ENCODE measurements at places on chromosomes 12 and 14.
A peak's percentile ranks its signal among the peaks of the same experiment; 100 is the strongest.

DNA sequence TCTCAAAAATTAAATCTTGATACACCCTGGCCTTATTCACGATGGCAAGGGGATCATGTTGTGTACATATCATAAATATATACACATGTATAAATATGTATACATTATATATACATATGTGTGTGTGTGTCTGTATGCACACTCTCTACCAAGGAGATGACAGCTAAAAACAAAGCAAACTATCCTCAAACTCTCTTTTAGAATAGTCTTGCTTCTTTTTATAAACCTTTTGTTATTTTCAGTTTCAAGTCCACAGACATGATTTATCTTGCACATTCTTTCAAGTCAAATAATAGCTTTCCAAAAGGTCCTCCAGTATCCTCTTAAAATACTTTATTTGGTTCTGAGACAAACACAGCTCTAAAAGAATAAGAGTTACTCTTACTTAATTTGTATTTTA lies 8.4 kb downstream of the ANO6 start:
- no peak for DNase-seq

DNA sequence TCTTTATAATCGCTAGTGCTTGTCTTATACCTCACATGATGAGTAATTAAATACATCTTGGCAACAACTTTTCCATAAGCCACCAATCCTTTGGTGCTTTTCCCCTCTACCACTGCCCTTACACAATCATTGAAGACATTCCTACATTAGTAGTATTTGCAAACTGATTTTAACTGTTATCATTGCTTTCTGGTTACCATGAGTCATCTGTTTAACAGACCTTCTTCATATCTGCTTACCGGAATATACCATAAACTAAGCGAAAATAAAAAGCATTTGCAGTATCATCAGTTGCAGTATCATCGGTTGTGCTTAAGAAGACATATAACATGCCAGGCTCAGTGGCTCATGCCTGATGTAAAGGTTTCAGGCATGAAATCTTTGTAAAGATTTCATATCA lies 54.8 kb upstream of the PLEKHA5 start:
- DNase-seq = no peak

- DNase-seq = peak; percentile 8
These were observed 1.4 kb upstream of the HMGA2 start for GRCh38 chr12:65822732-65823512.

- no peak for DNase-seq
These were observed 3.8 kb downstream of the DHRS2 start for GRCh38 chr14:23639891-23640523.

- no peak for DNase-seq
These were observed 42.1 kb downstream of the ELK3 start for GRCh38 chr12:96236221-96236822.

DNA sequence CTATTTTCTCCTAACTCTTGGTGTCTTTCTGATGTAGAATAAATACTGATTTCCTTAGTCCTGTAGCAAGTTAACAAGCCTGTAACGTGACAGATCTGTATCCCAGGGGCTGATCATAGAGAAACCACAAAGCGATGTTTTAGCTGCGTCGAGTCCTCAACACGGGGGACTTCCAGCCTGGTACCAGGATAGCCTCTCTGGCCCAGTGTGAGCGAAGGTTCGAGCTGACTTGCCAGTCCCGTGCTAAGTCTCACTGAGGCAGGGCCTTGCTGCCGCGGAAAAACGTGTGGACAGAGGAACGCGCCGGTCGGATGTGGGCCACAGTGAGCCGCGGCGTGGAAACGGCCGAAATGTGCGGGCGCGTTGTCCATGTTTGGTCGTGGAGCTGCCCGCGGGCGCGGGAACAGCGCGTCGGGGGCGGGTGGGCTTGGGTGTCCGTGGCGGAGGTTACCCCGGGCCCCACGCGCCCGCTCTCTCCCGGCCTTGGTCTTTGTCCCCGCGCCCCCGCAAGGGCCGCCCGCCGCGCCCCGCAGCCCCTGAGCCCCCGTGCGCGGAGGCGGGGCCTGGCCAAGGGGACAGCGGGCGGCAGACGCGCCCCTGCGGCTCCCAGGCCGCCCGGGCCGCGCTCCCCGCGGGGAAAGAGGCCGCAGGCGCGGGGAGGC lies 531 bp upstream of the EML1 start:
- DNase-seq = no peak

GRCh38 chr12:17352164-17352563 lies 737.8 kb downstream of the RERGL start:
- no peak for DNase-seq

DNA sequence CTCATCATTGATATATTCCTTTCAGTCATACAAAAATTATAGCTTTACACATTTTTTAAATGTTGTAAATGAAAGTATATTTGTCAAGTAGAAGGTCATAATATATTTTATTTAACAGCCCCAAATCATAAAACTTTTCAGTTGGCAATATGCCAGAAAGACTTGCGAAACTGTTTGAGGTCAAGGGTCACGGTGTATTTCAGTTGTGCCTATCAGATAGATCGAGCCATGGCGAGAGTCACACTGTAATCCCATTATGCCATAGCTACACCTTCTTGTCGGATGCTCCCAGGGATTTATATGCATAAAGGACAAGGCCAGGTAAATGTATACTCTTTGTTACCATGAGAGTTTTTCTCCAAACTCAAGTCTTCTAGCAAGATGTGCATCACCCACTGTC lies 26.7 kb upstream of the G2E3 start:
- no peak for DNase-seq

DNA sequence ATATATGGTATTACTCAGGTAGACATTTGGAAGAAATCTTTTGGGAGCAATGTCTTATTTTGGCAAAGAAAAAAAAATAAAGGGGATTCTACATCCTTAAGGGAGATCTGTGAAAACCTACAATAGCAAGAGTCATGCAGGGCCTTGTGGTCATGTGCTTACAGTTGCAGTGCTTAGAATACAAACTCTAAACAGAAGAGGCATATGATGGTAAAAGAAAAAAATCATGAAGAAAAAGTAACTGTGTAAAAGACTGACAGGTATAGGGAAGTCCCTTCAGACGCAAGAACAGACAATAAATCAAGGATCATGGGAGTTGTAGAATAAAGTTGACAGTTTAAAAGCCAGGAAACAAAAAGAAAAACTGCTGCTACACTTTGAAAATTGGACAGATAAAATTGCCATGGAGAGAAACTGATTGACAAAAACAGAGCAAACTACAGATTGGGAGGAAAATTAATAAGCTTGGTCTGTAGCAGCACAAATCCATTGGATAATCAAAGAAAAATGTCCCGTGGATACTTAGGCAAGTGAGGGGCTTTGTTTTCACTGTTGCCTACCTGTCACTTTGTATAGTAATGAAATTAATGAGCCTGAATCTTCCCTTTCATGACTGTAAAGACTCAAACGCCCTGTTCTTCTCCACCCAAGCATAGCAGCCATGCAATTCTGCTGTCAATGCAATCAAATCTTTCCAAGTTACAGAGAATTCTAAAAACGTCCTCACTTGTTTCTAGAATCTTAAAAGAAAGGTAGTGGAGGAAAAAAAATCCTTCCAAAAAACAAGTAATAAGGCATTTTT lies 402.0 kb downstream of the SYT1 start:
- DNase-seq = no peak

GRCh38 chr14:35963209-35963608 lies 137.1 kb downstream of the BRMS1L start:
- no peak for DNase-seq

- no peak for DNase-seq
These were observed 262.1 kb downstream of the FBXL14 start for GRCh38 chr12:1332327-1332726.

DNA sequence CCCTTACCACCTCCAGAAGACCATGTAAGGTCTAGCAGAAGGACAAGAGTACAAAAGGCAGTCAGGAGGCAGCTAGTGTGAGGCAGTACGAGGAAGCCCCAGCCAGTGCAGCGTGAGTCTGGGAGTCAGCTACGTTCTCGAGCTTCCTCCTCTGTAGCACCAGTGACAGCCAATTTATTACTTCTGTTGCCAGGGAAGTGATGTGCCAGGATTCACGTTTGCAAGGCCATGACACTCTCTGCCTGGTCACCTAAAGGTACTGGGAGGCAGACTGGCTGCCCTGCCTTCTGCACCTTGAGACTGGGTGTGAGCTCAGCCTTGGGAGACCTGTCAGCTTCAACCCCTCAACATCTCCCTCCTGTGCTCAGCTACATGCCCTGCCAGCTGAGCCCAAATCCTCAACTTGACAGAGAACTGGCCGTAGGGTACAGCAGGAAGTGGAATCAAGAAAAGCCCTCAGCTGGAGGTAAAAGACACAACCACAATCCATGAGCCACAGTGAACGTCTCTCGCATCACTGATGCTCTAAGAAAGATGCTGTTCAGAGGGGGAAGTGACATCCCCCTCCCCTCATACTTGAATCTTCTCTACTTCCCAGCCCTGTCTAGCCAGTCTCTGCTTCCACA lies 182.5 kb upstream of the RGS6 start:
- DNase-seq = no peak

GRCh38 chr12:6163416-6164060 lies 36.7 kb upstream of the CD9 start:
- no peak for DNase-seq

GRCh38 chr14:105203057-105203531 lies 22.0 kb upstream of the NUDT14 start:
- peak; percentile 87 for DNase-seq

DNA sequence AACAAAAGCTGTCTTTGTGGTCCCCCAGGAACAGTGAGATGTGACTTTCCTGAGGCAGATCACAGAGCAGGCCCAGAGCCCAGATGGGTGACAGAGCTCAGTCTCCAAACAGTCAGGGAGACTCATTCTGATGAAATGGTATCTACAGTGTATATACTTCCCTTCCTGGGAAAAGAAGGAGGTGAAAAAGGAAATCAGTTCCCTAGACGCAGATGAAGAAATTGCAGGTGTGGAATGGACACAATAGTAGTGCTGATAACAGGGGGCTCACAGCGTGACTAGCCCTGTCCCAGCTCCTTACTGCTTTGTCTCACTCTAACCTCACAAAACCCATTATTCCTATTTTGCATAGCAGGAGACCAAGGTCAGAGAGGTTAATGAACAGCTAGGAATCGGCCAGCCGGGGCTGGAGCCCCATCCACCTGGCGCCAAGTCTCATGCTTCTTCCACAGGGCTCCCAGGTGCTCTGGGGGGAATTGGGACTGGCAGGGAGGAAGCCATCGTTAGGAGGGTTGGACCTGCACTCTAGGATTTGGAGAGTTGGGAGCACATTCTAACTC lies 11.9 kb downstream of the KCNH3 start:
- no peak for DNase-seq

DNA sequence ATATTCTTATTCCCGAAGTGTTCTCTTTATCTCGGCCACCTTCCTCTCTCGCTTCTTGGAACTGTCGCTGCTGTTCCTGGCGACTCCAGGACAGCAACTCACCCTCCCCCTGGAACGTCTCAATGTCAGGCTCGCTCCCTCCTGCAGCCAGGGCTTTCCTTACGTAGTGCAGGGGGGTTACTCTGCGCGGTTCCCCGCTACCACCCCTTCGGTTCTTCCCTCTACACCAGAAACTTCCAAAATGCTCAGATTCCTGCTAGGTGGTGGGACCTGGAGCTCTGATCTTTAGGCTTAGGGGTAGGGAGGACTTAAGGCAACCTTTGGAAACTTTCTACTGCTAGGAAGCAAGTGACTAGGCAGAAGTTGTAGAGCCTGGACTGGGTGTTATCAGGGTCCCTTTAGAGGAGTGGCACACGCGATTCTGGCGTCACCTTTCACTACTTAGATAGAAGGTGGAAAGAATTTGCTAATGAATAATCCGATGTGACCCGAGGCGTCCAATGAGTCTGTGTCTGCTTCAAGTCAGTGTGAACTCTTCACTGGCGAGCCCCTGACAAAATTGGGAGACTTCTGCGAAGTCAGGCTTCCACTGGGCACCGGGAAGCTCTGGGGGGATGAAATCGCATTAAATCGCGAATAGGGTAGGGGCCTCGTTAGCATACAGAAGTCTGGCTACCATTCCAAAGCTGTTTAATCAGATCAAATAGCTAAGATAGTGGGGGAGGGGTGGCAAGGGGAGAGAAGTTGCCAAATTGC lies 900 bp upstream of the DPF3 start:
- DNase-seq = peak; percentile 51

- DNase-seq = no peak
These were observed 108.9 kb downstream of the DACT1 start for GRCh38 chr14:58746701-58747100.

GRCh38 chr12:84691266-84691665 lies 221.3 kb downstream of the SLC6A15 start:
- no peak for DNase-seq

- no peak for DNase-seq
These were observed 50.1 kb downstream of the ZC3H14 start for GRCh38 chr14:88612981-88613380.

DNA sequence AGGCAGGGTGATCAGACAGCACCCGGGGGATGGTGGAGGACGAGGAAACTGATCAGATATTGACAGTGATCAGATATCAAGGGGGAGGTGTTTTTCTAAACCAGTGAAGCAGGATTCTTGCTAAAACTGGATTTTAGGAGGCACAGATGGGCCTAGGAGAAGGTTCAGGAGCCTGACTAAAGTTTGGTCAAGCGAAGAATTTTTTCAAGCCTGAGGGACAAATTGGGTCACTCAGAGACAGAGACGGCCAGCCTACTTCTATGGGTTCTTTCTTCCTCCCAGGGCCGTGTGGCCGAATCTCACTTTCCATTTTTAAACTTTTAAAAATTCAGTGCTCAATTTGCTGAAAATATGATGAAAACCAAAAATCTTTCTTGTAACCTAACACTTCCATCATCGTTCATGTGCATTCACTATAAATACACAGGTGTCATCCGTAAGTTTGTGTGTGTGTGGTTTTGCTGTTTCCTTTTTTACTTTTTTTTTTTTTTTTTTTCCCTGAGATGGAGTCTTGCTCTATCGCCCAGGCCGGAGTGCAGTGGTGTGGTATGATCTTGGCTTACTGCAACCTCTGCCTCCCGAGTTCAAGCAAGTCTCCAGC lies 68.5 kb downstream of the RIN3 start:
- DNase-seq = no peak

GRCh38 chr14:86619726-86620125 lies 1089.8 kb downstream of the FLRT2 start:
- no peak for DNase-seq

DNA sequence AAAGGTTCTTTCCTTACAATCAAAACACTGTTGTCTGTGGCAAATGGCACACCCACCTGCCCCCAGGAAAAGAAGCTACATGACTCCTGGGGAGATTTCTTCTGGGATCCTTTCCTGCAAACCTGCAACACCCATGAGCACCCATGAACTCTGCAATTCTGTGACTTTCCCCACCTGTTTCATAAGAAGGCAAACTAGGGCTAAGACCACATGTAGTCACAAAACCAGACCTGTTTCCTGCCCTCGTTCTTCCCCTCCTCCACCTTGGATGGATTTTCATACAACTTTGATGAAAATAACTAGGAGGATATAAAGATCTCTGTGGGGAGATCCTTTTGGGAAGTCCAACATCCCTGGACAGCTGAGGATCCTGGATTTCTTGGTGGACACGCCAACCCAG lies 1084.7 kb downstream of the BCL11B start:
- DNase-seq = no peak

DNA sequence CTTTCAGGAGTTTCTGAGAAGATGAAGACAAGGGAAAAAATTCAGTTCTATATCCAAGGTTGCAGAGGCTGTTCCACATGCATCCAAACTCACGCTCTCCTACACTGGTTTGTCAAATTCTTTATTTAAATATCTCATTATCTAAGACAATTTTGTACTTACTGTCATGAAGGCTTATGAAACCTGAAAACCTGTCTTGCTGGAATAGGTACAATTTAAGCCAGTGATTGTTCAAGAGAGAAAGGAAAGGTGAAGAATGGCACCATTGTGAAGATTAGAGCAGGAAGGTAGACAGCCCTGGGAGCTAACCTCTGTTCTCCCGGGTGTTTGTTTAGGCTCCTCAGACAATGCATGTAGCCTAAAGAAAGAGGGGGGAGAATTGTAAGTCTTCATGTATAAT lies 315.1 kb upstream of the PRKD1 start:
- DNase-seq = no peak

GRCh38 chr14:46686652-46687051 lies 35.1 kb upstream of the RPL10L start:
- DNase-seq = no peak
